ENCODE measurements at places on chromosomes 1 and 21.

DNA sequence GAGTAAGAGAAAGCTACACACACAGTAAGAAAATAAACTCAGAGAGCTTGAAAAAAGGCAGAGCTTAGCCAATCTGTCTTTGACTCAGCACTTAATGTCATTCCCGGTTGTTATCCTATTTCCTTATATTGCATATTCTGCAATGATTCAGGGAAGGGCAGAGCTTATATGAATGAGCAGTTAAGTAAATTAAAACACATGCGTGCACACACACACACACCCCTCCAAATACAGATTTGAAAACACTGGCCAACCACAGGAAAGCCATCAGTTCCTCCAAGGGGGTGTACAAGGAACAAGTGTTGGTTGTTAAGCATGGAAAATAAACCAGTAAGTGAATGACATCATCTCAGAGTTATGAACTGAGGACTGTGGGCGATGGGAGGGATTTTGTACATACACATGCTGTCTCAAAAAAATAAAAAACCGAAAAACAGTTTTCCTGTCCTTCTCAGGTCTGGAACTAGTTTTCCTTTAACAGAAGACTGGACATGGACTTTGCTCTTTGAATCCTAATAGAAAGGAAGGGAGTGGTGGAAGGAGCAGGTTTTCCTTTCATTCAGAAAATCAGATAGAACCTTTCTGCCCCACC lies 1.0 kb downstream of the IQGAP3 start:
- peak; percentile 91 for DNase-seq

DNA sequence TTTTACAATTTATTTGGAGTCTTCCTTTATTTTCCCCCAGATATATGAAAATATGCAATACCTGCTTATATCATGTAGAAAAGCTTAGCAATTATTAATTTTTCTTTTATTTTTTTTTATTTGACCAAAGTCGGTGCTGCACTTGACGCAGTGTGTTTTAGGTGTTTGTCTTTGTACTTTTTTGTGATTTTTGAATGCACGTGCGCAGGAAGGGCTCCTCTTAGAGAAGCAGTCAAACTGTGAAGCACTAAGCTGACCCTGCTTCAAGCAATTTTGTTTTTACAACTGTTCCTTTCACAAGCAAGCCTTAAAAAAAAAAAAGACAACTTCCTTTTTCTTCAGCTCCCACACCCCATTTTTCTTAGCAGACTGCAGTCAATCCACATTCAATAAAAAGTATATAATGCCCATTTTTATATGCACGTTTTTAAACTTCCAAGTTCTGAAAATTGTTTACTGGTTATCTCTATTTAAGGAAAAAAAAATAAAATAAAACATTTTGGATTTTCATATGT lies 267.4 kb downstream of the TM2D1 start:
- DNase-seq = no peak

DNA sequence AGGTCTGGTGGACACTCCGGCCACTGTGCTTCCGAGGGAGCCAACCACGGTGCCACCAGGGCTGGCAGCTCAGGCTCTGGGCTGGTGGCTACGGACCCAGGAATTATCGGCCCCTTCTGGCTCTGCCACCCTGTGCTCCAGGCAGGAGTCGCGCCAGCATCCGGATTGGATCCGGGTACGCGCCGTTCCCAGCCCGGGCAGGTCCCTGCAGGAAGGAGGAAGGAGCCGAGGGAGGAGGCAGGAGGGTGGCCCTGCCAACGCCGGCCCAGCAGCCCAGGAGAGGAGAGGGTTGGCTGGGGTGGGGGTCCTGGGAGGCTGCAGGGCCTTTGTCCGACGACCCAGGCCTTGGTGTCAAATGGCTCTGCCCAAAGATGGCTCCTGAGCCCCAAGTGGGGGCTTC lies 160.5 kb downstream of the CASZ1 start:
- DNase-seq = no peak

DNA sequence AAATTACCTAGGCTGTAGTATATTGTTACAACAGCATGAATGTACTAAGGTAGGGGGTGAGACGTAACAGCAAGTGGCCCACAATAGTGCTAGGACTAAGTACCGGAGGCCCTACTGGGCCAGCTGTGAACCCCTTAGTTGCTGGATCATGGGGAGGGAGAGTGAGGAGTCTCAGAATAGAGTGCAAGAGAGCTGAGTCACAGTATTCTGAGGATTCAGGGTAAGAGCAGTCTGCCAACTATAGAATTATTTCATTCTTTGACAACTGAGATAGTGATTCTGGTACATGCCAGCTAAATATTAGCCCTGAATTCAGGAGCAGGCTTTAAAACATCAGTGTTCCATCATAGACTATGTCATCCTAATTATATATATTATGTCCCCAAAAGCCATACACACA lies 218.7 kb downstream of the TM2D1 start:
- DNase-seq = no peak

GRCh38 chr1:110340207-110340468 lies 961 bp downstream of the RBM15 start:
- DNase-seq = no peak

DNA sequence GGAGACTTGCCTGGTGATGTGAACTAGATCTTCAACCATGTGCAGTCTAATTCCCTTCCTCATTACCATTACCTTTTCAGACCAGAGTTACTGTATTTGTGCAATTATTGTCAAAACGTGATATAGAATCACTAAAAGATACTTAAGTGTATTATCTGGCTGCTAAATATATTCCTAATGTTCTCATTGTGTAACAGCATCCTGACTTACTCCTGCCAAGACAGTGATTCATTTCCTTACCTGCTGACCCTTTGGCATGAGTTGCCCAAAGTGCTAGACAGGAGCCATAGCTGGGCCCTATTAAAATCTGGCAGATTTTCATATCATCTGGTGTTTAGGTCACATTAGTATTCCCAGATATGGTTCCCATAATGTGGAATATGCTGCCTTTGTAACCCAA lies 598.3 kb upstream of the CAMK1G start:
- no peak for DNase-seq

GRCh38 chr1:6011161-6011945 lies 19.1 kb upstream of the NPHP4 start:
- no peak for DNase-seq

GRCh38 chr1:205493241-205494085 lies 11.0 kb upstream of the CDK18 start:
- peak; percentile 70 for DNase-seq

DNA sequence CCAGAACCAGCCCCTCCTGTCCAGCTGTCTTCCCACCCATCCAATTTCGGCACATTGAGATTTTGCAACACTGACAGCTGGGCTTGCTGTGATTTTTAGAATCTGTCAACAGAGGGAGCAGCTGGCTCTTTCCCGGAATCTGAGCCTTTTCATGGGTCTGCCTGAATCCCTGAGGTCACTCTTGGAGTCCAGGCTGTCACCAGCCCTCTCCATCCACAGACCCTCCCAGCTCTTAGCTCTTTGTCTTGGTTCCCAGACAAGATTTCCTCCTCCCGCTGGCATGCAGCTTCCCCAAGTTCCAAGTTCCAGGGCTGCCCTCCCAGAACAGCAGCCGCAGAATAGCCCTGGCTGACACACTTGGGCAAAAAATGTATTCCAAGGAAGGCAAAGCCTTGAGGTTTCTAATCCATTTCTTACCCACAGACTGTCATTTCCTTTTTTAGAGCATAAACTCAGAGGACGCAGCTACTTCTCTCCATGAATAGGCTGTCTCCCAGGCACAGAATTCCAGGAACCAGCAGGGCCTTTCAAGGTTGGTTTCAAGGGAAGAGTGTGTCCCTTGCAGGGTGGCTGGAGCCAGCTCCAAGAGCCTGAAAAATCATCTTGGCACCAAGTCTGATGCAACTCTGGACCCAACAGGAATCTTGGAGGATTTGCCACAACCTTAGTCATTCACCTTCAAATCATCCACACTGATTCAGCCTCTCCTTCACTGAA lies 7.1 kb upstream of the TMEM61 start:
- DNase-seq = peak; percentile 46

DNA sequence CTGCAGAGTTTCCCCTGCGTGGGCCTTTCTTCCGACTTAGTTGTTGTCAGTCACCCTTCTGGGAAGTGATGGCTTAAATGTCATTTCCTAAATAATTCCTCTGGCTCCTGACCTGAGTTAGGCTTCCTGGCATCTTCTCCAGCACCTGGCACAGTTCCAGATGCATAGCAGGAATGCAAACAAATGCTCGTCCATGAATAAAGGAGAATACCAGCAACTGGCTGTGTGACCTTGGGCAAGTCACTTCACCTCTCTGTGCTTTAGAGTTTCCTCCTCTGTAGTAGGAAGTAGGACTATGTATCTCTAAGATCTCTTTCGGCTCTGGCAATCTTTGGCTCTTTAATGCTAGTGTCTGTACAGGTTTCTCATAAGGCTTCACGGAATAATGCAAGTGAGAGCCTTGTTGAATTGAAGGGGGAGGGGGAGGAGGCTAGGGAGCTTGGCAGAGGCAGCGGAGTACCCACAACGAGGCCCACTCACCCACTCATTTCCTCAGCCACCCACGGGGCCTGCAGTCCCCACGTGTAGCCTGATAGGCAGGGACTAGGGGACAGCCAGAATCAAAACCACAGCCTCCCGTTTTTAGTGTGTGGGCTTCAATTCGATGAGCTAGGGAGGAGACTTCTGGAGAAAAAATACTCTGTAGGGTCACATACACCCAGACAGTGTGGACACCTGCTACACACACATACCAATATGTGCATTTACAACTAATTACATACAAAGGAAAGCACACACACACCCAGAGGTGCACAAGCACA lies 48.1 kb downstream of the TENT5C start:
- no peak for DNase-seq

GRCh38 chr21:24183077-24183476 lies 1424.2 kb downstream of the MRPL39 start:
- no peak for DNase-seq

- DNase-seq = peak; percentile 72
These were observed 690 bp downstream of the B3GALNT2 start for GRCh38 chr1:235503403-235504121.

- DNase-seq = peak; percentile 64
These were observed 2.6 kb downstream of the PTTG1IP start for GRCh38 chr21:44870748-44871495.

DNA sequence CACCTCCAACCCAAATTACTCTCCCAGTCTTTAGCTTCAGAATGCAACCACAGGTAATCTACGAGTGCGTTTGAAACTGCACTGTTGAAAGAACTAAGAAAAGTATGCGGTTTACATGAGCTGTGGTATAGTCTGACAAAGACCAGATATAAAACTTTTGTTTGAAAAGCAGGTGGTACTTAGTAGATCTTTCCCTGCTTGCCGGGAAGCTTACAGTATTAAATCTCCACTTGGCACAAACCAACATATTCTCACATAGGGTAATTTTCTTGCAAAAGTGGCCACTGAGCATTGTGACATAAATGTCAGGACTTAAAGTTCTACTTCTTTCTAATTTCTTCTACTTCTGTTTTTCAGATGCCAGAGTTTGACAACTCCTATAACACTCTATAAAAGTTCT lies 8.4 kb downstream of the RGS2 start:
- DNase-seq = no peak

- no peak for DNase-seq
These were observed 4.8 kb downstream of the INKA2 start for GRCh38 chr1:111734426-111734825.

DNA sequence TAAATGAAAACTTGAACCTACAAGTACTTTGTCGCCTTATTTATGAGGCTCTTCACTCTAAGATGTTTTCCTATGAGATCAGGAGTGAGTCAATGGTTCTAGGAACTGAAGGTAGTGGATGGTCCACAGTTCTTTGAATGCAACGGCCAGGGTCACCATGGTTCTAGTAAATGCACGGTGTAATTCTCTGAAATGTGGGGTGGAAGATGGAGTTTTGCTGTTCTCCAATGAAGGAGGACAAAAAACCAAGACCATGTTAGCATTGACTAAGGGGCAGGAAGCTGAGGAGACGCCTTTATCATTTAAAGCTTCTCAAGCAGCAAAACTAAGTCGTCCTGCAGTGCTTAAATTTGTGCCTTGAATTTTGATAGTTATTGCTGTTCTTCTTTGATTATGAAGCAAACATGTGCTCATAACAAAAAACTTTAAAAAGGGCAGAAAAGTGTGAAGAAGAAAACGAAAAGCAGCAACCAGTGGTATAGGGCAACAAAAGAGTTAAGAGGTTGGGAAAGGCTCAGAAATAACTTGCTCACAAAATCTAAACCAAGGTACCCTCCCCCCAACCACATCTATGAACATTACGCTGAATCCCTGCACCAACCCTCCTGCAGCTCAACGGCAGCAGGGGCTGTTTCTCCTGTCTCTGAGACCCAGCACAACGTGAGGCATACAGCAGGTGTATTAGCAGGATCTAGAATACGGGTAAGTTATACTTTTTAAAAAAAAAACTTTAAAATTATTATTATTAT lies 85.0 kb downstream of the MRPL37 start:
- no peak for DNase-seq

- no peak for DNase-seq
These were observed 954 bp downstream of the MYOG start for GRCh38 chr1:203084588-203085527.

DNA sequence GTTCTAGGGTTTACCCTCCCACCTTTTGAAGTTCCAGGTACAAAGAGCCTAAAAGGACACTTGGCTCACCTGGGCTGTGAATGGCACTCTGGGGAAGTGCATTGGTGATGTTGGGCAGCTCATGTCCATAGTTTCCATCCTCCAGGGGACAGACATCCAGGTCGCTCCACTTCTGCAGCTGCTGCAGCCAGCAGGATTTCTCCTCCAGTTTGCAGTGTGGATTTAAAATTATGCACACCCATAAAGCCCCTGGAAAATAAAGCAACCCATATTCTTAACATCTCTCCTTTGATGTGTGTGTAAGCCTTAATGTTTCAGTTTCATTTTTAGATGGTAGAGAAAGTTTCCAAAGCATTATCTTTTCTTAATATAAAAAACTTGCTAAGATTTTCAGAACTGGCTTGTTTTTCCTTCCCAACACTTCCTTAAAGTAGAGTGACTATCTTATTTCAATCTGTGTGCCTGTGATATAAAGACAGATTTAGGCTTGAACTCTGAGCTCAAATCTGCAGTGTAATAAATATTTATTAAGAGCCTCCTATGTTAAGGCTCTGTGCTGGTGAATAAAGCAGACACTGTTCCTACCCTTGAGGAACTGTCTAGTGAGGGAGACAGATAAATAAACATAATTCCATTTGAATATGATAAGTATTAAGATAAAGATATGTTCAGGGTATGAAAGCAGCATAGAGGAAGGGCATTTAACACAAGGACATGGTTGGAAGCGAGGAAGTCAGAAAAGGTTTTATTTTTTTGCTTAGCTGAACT lies 39.1 kb downstream of the UROD start:
- no peak for DNase-seq

GRCh38 chr1:17929224-17929623 lies 174.1 kb downstream of the ACTL8 start:
- no peak for DNase-seq
